ENCODE measurements at places on chromosomes 12 and 14. TPM values are rescaled to one million over a fixed set of nuclear protein-coding genes. Genes with fewer than 3 reads are reported as not detected.

- H3K4me1 ChIP-seq = peaks cover 19% of the 10 kb centered on the region
- H3K36me3 ChIP-seq = peaks cover 3% of the 10 kb centered on the region
Observed at GRCh38 chr12:47725893-47726292, 603 bp upstream of the ENDOU start.

SRP54 gene
- 54.4 TPM for total RNA-seq

DNA sequence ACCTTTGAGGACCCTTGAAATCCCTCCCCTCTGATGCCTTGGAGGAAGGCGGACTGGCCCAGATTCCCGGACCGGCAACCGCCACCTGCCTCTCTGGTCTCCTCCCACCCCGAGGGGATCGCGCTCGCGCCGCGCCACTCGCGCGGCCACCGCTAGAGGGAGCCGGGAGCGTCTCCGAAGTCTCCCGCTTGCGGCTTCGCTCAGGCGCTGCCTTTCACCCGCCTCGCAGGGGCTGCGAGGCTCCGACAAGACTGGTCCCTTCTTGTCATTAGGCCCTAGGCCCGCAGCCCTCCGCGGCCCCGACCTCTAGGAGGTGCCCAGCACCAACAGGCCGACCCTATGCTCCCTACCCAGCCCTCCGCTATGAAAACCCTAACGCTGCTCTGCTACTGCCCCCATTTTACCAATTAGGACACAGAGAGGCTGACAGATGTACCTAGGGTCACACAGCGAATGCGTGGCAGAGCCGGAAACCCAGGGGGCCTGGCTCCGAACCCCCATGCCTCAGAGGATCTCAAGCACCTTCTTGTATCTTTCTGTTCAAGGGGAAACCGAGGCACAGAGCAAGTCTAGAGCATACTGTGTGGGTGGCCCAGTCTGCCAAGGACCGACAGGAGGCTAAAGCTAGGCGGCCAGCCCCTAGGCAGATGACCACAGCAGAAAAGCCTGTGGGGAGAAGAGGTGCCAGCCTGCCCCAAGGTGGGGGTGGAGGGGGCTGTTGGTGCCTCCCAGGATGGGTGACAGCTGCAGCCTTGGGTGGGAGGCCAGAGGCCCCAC lies 21.4 kb upstream of the VSX2 start:
- H3K4me1 ChIP-seq = no peaks in the 10 kb centered on the region
- no peaks in the 10 kb centered on the region for H3K36me3 ChIP-seq
- no peak for DNase-seq
- H3K4me3 ChIP-seq = peak overlapping the region; percentile 35
- H3K27me3 ChIP-seq = peaks cover 33% of the 10 kb centered on the region

FSCB gene
- not detected for total RNA-seq

DNA sequence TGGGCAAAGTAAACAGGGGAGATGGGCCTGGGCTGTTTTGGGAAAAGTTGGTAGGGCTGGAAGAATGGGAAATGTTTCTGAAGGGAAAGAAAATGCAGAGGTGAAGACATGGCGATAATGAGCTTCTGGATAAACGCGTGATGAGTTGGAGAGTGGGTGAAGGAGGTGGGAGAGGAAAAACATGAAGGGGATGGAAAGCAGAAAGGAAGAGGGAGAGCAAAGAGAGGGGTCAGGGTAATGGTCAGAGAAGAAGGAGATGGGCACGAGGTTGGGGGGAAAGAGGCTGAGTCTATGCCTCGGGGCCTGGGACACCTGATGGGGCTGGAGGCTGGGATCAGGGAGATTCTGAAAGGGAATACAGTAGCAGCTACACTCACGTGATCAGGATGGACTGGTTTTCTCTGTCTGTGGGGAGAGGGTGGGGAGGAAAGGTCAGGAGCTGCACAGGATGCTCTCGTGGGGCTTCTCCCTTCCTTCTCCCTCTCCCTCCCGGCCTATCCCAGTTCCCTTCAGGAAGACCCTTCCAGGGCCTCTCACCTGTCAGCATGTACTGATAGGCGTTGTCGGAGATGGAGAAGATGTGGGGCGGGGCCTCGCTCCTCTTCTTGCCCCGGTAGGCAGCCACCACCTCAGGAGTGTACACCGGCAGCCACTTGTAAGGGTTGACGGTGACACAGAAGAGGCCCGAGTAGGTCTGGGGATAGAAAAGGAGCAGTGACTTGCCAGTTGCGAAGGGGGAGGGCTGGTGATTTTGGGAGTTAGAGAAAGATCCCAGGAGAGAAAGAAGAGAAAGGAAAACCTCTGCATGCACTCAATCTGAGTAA lies 3.1 kb downstream of the MYH7 start:
- DNase-seq = peak; percentile 70
- H3K4me3 ChIP-seq = no peak overlapping the region
- H3K27ac ChIP-seq = no peak overlapping the region
- H3K36me3 ChIP-seq = no peaks in the 10 kb centered on the region

GRCh38 chr14:95294320-95294719 lies 25.4 kb downstream of the CLMN start:
- H3K4me1 ChIP-seq = peaks cover 22% of the 10 kb centered on the region
- no peaks in the 10 kb centered on the region for H3K36me3 ChIP-seq
- H3K27ac ChIP-seq = no peak overlapping the region
- H3K4me3 ChIP-seq = no peak overlapping the region
- no peaks in the 10 kb centered on the region for H3K27me3 ChIP-seq

SLCO1B1 gene
- total RNA-seq = not detected

DNA sequence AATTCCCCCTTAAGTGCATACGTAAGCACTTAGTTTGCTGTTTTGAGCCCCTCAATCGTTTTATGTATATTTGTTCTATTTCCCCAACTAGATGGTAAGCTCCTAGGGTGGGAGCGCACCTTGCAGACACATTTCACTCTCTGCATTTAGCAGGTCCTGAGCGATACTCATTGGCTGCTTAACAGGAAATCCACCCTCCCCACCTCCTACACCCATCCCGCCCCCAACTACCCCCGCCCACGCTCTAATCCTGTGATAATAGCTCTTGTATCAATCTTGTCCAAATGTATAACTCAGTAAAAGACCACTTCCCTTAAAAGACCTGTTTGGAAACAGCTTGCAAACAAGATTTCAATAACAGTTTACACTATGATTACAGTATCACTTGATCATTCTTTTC lies 8.1 kb downstream of the LPAR5 start:
- H3K4me1 ChIP-seq = peaks cover 6% of the 10 kb centered on the region
- DNase-seq = no peak
- H3K27me3 ChIP-seq = no peaks in the 10 kb centered on the region
- H3K4me3 ChIP-seq = no peak overlapping the region

- H3K27ac ChIP-seq = no peak overlapping the region
- H3K36me3 ChIP-seq = no peaks in the 10 kb centered on the region
- H3K4me3 ChIP-seq = no peak overlapping the region
- no peaks in the 10 kb centered on the region for H3K4me1 ChIP-seq
Observed at GRCh38 chr12:117236456-117237001, 46.3 kb upstream of the FBXO21 start.

DNA sequence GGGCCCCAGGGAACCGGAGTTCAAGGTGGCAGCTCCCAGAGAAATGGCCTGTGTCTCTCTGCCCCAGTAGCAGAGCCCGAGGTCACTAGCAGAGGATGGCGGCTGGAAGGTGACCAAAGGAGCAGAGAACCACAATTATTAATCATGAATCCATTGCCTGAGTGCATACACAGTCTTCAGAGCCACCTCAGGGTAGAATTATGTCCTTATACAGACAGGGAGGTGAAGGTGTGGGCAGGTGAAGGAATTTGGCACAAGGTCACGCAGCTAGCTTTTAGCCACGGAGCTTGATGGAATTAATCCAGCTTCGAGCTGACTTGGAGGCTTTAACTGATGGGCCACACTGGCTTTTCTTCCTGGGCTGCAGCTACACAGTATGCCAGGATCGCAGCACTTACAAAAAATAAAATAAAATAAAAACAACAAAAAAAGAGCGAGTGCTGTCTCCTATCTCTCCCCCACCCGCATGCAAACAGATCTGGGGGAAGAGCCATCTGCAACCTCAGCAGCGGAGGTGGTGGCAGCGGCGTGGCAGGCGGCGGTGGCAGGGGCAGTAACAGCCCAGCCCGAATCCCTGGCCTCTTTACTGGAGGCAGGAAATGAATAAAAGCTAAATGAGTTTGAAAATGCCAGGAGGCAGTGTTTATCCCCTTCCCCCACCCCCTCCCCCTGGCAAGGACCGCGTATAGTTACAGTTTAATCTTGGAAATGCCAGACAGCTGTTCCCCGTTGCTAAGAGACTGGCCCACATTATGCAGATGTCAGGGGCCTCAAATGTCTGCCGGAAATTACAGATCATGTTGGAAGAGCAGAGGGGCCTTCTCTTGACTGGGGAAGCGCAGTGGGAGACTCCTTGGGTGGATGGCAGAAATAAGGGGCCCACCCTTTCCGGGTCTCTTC lies 93.5 kb downstream of the LRRC74A start:
- no peaks in the 10 kb centered on the region for H3K27me3 ChIP-seq
- no peaks in the 10 kb centered on the region for H3K36me3 ChIP-seq

MAP1LC3B2 gene
- total RNA-seq = 3.3 TPM

DNA sequence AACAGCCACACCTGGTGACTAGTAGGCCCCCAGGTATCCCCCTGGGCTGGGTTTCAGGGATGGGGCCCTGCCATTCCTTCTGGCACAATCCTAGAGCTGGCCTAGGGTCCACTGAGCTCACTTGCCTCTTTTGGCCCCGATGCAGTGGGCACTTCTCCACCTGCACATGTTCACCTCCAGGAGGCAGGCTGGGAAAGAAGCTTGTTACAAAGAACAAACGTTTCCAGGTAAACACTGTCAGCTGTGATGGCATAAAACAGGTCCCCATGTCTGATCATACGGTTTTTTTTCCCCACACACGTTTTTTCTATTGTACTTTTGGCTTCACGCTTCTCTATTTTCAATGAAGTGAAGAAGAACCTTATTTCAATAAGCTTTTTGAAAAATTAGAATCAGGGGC lies 15.8 kb upstream of the HVCN1 start:
- H3K36me3 ChIP-seq = peaks cover 2% of the 10 kb centered on the region
- H3K4me1 ChIP-seq = no peaks in the 10 kb centered on the region
- no peak overlapping the region for H3K4me3 ChIP-seq
- no peak overlapping the region for H3K27ac ChIP-seq
- DNase-seq = no peak

DNA sequence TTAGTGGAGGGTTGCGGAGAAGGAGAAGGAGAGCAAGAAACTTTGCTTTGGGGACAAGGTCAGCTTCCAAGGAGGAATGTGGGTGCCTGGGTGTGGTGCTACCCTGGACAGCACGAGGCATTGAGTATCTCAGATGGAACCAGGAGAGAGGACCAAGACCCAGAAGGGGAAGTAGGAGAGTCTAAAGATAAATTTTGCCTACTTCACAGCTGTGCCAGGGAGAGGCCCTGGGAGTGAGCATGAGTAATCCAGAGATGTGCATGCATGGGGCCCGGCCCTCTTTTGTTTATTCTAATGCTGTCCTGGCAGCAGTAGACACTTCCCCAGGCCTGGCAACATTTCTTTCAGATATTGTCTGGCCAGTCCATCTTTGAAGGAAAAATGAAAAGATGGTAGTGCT lies 49.5 kb upstream of the GNPNAT1 start:
- H3K4me1 ChIP-seq = peaks cover 57% of the 10 kb centered on the region
- DNase-seq = no peak
- peak overlapping the region; percentile 96 for H3K27ac ChIP-seq
- H3K36me3 ChIP-seq = peaks cover 1% of the 10 kb centered on the region
- no peaks in the 10 kb centered on the region for H3K27me3 ChIP-seq

DNA sequence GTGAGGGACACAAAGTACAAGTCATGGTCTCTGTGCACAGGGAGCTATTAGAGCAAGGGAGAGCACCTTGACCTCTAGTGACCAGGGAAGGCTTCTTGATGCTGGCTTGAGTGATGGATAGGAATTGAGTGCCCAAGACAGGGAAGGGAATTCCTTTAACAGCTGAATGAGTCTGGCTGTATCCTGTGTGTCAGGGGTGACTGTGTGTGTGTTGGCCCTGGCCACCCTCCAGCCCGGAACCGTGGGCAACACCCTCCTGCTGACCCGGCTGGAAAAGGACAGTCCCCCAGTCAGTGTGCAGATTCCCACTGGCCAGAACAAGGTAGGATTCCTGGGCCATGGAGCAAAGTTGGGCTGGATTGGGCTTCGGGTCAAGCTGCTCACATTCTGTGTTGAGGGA lies 5.5 kb upstream of the PFDN5 start:
- H3K4me1 ChIP-seq = peaks cover 4% of the 10 kb centered on the region
- H3K27ac ChIP-seq = no peak overlapping the region
- no peaks in the 10 kb centered on the region for H3K27me3 ChIP-seq
- no peak overlapping the region for H3K4me3 ChIP-seq

- peak; percentile 80 for DNase-seq
- H3K27ac ChIP-seq = no peak overlapping the region
- no peak overlapping the region for H3K4me3 ChIP-seq
- no peaks in the 10 kb centered on the region for H3K36me3 ChIP-seq
Observed at GRCh38 chr12:54134850-54135249, 53.9 kb downstream of the SMUG1 start.

ACVRL1 gene
- total RNA-seq = 0.36 TPM

IL31 gene
- not detected for total RNA-seq

DNA sequence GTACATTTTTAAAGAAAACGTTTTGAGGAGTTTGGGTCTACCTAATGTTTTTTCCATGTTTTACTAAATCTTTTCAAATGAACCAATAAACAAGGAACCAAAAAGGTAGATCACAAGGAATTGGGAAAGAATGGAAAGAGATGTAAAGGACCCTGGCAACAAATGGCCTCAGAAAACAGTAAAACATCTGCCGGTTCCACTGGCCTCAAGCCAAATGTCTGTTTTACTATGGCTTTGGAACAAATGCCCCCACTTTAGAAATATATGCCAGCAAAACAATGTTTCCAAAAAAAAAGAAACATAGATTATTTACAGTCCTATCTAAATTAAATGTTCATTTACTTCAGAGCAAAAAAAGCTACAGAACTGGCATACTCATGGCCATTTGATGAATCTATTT lies 3.0 kb downstream of the TRMT5 start:
- DNase-seq = no peak
- H3K4me1 ChIP-seq = peaks cover 14% of the 10 kb centered on the region
- peaks cover 8% of the 10 kb centered on the region for H3K36me3 ChIP-seq

MYF5 gene
- total RNA-seq = not detected

DNA sequence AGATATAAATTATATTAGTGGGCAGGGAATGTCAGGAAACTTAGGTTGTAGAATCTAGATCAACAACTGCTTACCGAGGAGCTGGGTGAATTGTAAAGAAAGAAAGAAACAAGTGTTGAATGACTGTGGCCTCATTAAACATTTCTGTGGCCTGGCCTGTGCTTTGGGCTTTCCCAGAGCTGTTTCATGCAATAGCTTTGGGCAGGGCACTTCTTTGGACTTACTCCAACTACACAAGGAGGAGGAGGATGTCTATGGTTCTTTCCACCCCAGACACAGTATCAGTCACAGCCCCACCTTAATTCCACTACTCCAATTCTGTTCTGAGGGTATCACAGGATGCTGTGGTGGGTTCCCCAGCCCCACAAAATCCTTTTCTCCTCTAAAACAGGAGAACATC lies 38.0 kb downstream of the DPF3 start:
- DNase-seq = no peak
- H3K4me3 ChIP-seq = no peak overlapping the region
- no peak overlapping the region for H3K27ac ChIP-seq
- H3K27me3 ChIP-seq = no peaks in the 10 kb centered on the region
- H3K36me3 ChIP-seq = no peaks in the 10 kb centered on the region

TMEM233 gene
- not detected for total RNA-seq

All from chondrocyte (in vitro differentiated cells).